Stimulated activated CD4-positive, alpha-beta T cell treated with anti-CD3 and anti-CD28 coated beads, Interleukin-4, amount 100 ng/mL, for 4 hours (primary cell): ENCODE measurements at places on chromosomes 12 and 14.

GRCh38 chr12:92277795-92278194 lies 132.1 kb upstream of the BTG1 start:
- no peak for DNase-seq

DNA sequence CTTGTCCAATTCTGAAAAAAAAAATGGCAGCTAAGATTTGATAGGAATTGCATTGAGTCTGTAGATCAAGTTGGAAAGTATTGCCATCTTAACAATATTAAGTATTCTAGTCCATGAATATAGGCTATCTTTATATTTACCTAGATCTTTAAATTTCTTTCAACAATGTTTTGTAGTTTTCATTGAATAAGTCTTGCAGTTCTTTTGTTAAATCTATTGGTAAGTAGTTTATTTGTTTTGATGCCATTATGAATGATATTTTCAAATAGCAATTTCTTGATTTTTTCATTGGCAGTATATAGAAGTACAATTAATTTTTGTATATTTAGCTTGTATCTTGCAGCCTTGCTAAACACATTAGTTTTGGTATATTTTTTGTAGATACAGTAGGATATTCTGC lies 71.6 kb downstream of the SYNE2 start:
- no peak for DNase-seq

- peak; percentile 45 for DNase-seq
Measured at GRCh38 chr12:56078931-56079722, 838 bp upstream of the ERBB3 start.

GRCh38 chr14:98564006-98564405 lies 708.0 kb downstream of the BCL11B start:
- no peak for DNase-seq

DNA sequence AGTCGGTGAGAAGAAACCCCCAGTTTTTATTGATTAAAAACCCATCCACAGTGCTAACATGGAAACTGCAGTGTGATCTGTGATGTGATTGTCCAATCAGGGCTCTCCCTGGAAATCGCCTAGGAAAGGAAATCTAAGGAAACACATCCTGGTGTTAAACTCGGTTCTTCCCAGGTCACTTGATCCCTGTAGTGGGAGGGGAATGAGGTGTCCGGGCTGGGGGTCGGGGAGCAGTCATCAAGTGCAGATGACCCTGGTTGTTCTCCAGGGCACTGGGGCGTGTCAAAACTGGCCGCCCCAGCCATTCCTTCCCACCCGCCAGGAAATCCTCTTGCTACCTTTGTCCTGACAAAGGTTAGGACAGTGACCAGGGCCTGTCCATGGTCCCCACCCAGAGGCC lies 20.8 kb downstream of the RAB35 start:
- no peak for DNase-seq

- no peak for DNase-seq
Measured at GRCh38 chr14:99289394-99290189, 17.6 kb upstream of the BCL11B start.

DNA sequence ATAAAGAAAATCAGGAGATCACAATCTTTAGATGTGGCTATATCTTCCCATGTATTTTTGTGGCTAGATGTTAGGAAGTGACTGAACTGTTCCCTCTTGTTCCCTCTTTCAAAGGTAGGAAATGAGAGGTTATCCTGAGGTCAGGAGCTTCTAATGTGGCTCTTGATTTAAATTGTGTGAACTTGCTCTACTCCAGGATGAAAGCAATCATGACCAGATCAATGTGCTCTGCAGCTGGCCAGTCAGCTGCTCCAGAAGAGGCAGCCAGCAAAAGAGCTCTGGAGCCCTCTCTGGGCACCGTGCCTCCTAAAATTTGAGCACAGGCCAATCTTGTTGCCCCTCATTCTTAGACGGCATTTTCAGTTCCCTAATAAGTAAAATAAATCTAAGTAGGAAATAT lies 32.0 kb downstream of the CDK17 start:
- DNase-seq, result no peak

- DNase-seq, result no peak
Measured at GRCh38 chr12:108831309-108831991, 25.9 kb downstream of the SSH1 start.

- no peak for DNase-seq
Measured at GRCh38 chr12:20520532-20520931, 152.2 kb downstream of the PDE3A start.
